ENCODE measurements at places on chromosomes 3 and 15. TPM values are rescaled to one million over a fixed set of nuclear protein-coding genes. Genes with fewer than 3 reads are reported as not detected.

The CRELD1 gene
- 16.1 TPM for total RNA-seq

The HYAL1 gene
- total RNA-seq: 0.72 TPM

The SPSB4 gene
- 2.9 TPM for total RNA-seq

The PEAK1 gene
- 8.2 TPM for total RNA-seq

The ISLR gene
- total RNA-seq: 0.53 TPM

The HIGD2B gene
- not detected for total RNA-seq

The EAF1 gene
- total RNA-seq: 20.7 TPM

The PPP4R2 gene
- total RNA-seq: 69.0 TPM

The LPCAT4 gene
- 8.9 TPM for total RNA-seq

The GOLGA8O gene
- total RNA-seq: not detected

The CKMT1A gene
- total RNA-seq: not detected

The COL7A1 gene
- 128 TPM for total RNA-seq

DNA sequence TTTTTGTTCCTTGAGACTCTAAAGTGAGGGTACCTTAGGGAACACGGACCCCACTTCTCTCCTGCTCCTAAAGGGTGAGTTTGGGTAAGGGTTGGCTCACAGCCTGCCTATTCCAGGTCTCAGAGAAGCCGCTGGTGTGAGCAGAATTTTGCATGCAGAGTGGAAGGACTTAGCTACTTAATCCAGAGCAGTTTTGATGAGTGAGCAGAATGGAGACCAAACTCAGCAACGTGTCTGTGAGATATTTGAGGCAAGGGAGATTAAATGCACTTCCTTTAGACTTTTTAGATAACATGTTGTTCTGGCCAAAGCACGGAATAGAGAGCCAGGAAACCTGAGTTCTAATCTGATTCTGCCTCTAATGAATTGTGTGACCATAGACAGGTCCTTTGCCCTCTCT is 5.1 kb downstream of the SLC24A1 start:
- DNase-seq: no peak

- peak; percentile 88 for DNase-seq
These were observed 57.9 kb downstream of the RPL22L1 start for GRCh38 chr3:170811928-170812591.

GRCh38 chr3:35295906-35296305 is 343.4 kb upstream of the ARPP21 start:
- DNase-seq: no peak

DNA sequence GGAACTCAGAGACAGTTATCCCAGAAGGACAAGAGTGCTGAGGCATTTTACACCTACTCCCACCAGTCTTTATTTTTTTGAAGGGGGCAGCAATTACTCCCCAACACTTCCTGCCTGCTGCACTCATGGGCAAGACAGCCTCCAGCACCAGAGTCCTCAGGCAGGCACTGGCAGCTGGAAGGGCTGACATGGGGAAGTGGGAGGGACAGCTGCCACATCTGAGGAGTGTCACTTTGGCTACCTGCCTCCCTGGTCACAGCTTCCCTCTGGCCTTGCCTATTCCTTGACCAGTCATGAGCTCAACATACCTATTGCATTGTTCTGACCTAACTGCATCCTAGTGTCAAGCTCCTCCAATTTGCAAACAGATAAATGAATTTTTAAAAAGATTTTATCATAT is 10.2 kb upstream of the LACTB start:
- no peak for DNase-seq

DNA sequence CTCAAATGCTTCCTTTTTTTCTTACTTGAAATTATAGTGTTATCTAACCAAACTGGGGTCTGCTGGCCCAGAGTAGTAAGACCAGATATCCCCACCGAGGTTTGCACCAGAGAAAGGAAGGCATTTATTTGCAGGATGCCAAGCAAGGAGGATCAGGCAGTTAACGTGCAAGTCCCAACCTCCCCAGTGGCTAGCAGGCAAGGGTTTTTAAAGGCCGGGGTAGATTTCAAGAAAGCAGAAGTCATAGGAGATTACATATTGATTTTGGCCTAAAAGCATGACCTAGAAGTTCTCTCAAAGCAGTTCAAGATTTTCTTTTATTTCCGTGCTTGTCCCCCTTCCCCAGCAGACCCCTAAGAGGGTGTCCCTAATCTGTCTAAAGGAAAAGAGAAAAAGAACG is 32.8 kb upstream of the STRIT1 start:
- DNase-seq: no peak

DNA sequence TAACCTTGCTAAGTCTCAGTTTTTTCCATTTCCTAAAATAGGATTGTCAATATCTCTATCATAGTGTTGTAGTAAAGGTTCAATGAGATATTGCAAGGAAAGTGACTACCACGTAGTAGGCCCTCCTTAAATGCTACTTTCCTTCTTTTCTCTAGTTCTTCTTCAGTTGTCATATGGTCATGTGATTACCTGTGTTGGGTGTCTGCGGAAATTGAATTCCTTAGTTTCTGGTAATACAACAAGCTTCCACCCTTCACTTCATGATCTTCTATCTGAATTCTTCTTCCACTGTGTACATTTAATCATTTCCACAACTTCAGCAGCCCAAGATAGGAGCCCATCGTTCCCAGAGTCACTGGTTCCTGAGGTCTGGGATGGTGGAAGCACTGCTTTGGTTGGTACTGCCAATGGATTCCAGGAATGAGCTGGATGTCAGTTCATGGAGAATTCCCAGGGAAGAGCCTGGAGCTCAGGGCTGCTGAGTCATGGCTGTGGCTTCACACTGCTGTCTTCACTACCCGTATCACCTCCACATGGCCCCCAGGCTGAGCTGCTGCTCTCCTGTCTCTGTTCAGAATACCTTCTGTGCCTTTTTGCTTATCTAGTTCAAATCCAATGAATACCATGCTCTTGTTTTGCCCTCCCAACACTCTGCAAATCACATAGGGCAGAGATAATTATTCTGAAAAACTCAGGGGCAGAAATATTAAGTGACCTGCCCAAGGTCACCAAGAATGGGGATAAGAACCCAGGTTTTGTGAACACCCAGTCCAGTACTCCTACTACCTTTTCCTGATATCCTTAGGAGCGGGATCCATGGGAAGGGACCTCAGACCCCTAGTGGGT is 98.6 kb downstream of the RPL39L start:
- DNase-seq: peak; percentile 66

DNA sequence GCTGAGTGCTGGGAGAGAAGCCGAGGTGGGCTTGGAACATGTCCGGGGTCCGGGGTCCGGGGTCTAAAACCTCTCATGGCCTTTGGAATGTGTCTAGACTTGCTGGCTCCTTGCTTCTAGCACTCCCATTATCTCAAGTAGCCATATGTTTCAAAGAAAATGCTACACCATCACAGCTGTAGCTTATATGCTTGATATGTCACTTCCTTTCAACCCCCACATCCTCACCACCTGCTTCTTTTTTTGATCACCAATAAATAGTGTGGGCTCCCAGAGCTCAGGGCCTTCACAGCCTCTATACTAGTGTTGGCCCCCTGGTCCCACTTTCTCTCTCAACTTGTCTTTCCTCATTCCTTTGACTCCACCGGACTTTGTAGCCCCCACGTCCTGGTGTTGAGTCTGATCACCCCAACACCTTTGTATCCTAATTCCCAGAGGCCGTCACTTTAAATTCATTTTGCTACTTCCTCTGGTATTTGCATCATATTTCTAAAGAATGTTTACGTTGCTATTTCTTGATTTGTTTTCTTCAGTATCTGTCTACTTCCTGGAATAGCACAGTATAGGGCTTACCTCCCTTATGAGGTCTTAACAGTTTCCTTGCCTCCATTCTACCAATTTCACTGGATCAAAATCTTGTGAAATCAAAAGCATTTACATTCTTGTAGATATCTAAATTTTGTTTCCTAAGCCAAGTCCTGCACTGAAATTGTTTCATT is 71.9 kb upstream of the CHRNB4 start:
- no peak for DNase-seq

DNA sequence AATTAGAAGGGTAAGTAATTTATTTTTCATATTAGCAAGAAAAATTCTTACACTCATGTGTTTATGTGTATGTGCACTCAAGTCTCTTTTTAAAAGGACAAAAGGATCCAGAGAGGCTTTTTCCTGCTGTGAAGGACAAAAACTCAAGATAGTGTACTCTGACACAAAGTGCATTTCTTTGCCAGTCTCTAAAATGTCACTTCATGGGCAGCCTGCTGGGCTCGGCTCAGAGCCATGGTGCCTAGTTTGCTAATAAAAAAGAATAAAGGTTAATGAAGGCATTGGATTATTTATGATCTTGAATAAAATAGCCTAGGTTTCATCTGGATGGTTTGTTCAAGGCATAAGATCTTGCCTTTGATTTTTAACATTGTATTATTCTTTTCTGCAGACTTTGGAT is 989.0 kb downstream of the TBL1XR1 start:
- DNase-seq: no peak

DNA sequence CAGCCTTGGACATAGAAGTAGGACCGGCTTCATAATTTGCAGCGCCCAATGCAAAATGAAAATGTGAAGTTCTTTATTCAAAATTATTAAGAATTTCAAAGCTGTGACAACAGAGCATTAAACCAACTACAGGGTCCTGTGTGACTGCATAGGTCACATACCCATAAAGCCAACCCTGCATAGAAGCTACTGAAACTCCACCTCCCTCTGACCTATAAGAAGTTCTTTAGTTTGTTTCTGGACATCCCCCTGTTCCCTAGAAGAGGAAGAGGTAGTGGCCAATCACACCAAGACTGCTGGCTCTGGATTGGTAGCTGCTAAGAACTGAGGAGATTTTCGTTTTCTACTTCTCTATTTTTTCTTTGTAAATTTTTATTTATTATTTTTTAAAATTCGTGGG is 9.0 kb upstream of the SELENOT start:
- no peak for DNase-seq

GRCh38 chr3:111303760-111304159 is 232.1 kb downstream of the NECTIN3 start:
- DNase-seq: peak; percentile 14

DNA sequence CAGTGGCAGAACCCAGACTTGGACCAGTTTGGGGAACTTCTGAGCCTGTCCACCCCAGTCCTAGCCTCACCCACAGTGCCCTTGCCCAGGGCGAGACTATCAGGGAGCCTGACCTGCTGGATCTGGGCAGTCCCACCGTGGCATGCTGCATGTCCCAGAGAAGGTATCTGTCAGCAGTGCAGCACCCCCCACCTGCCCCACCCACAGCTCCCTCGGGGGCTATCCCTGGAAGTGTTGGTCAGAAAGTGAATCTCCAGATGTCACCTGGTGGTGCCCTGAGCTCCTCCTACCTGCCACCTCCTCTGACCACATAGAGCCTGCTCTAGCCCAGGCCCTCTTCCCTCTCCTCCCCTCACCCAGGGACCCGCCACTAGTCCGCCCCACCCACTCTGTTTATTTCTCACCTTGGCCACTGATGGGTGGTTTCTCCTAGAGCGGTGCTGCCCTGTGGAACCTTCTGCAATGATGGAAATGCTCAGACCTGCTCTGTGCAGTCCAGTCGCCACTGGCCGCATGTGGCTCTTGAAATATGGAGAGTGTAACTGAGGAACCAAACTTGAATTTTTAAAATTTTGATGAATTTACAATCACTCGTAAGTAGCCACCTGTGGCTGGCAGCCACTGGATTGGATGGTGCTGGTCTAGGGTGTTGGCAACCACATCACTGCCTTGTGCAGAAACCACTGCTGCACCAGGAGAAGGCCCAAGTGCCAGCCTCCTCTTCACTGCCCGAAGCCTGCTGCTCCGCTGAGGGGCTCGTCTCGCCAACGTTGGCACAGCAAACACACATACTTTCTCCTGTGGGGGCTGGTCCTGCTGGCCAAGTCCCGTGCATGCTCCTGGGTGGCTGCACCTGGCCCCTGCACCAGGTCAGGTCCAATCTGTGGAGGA is 13.1 kb downstream of the HDAC11 start:
- DNase-seq: no peak

DNA sequence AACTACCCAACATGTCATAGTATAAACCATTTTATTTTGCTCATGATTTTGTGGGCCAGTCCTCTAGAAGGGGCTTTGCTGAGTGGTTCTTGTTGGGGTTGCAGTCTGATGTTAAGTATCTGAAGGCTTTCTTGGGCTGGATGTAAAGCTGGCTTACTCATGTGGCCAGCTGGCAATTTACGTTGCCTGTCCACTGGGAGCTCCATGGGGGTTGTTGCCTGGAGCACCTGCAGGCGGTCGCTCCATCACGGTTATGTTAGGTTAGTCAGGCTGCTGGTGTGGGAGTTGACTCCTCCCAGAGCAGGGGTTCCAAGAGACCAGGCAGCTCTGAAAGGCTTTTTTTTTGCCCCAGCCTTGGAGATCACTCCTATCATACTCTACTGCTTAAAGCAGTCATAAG is 98.1 kb downstream of the NR1D2 start:
- DNase-seq: no peak

GRCh38 chr3:58492494-58492905 is 604 bp downstream of the KCTD6 start:
- DNase-seq: peak; percentile 8

DNA sequence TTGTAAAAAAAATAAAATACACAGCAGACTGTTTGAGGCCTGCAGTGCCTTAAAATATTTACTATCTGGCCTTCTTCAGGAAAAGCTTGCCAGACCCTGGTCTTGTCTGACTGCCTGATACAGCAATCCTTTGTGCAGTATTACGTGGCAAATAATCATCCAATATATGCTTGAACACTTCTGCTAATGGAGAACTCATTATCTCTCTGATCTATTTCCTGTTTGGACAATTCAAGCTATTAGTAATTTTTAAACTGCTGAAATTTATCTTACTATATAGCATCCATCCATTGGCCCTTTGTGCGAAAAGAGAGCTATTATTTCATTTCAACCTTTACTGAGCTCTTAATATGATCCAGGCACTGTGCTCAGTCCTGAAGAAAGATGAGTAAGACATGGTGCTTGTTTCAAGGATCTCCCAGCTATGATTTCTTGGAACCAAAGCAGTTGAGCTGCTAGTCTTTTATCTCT is 15.9 kb downstream of the ATG7 start:
- peak; percentile 38 for DNase-seq

GRCh38 chr15:39248204-39248603 is 332.7 kb upstream of the THBS1 start:
- peak; percentile 47 for DNase-seq

- no peak for DNase-seq
These were observed 35.3 kb downstream of the ABHD17C start for GRCh38 chr15:80730387-80730786.

DNA sequence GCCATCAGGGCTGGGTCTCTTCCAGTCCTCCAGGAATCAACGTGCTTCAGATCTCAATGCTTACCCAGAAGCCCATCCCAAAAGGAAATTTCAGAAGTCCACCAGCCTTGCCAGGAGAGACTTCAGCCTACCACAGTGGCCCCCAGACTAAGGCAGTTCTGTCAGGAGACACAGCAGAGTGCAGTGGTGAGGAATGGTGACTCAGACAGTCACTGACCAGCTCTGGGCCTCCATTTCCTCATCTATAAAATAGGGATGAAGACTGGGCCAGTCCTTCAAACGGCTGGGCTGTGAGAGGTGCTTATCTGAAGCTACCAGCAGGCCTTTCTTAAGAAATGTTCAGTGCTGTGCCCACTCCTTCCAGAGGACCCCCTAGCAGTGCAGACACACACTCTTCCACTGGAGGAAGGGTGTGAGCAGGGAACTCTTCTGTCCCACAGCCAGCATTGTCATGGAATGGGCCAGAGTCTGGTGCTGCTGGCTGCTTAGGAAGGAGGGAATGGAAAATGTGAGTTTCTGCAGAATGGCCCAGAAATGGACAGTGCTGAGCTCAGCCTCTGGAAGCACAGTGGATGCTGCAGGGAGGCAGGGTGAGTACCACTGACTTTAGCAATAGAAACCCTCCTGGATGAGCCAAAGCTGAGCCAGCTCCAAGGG is 41.6 kb upstream of the DUSP7 start:
- no peak for DNase-seq

GRCh38 chr3:140794507-140794906 is 116.6 kb downstream of the TRIM42 start:
- DNase-seq: no peak

- DNase-seq: no peak
These were observed 88.0 kb upstream of the OSBPL11 start for GRCh38 chr3:125683067-125683829.

- DNase-seq: no peak
These were observed 668 bp downstream of the MFGE8 start for GRCh38 chr15:88912500-88912921.

Data from A172 (cell line).